NCI-H748 treated with DMSO at 0.1 percent for 48 hours (cell line): ENCODE measurements at places on chromosomes 3 and 15.

- DNase-seq = no peak
These were observed 32.3 kb upstream of the TMCO5A start for GRCh38 chr15:37902126-37902525.

GRCh38 chr3:170751083-170751898 is 118.7 kb downstream of the RPL22L1 start:
- no peak for DNase-seq

DNA sequence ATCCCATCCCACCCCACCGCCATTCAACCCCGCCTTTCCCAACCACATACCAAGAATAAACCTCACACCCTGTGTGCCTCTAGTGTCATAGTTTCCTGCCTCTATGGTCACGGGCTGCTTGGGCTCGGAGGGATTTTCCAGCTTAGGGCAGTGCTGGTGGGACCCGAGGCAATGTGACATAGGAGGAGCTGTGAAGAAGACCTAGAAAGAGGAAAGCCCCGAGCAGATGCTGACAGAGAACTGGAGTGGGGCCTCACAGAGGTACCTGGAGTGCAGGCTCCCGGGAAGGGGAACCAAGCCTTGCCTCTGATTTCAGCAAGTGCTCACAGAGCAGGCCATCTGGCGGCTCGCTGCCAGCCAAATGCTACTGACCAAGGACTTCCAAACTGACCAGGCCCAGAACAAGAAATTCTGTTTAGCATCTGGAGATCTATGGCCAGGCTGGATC is 27.5 kb downstream of the BHLHE40 start:
- no peak for DNase-seq

GRCh38 chr3:64291956-64292355 is 66.7 kb upstream of the PRICKLE2 start:
- DNase-seq = no peak

DNA sequence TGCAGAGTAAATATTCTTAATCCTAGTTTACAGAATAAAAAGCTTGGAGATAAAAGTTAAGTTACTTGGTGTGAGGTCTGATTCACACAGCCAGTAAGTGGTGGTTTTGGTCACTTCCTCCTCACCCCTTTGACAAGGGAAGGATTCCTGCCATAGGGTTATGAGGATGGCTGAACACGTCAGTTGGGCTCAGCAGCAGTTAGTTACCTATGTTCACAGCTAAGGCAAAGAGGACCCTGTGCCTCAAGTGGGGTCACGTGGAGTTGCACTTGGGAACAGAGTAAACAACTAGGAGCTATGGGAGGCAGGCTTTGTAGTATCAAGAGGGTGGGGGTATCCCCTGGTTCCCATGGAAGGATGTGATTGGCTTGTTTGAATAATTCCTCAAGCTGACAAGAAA is 232.2 kb downstream of the UBE2E2 start:
- no peak for DNase-seq

DNA sequence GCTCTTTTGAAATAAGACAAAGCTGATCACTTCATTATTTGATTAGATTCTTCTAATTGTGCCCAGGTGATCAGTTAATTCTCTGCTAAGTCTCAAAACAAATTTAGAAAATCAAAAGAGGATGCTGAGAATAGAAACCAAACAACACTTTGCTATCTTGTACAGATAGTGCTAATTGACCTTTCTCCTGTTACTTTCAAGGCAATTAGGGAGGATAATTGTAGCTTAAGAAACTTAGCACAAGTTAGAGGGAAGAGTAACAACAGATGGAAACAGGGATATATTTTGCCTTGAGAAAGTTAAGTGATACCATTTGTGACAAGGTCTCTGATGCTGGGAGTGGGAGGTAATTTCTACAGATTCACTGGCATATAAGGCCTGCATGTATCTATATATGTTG is 344.8 kb upstream of the GRM7 start:
- DNase-seq = no peak

DNA sequence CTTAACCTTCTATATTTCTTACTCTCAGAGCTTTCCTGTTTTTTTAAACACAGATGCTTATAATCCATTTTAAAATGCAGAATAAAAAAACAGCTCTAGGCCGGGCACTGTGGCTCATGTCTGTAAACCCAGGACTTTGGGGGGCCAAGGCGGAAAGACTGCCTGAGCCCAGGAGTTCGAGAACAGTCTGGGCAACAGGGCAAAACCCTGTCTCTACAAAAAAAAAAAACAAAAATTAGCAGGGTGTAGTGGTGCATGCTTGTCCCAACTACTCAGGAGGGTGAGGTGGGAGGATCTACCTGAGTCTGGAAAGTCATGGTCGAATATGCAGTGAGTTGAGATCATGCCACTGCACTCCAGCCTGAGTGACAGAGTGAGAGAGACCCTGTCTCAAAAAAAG is 15.5 kb downstream of the SMARCC1 start:
- DNase-seq = no peak

DNA sequence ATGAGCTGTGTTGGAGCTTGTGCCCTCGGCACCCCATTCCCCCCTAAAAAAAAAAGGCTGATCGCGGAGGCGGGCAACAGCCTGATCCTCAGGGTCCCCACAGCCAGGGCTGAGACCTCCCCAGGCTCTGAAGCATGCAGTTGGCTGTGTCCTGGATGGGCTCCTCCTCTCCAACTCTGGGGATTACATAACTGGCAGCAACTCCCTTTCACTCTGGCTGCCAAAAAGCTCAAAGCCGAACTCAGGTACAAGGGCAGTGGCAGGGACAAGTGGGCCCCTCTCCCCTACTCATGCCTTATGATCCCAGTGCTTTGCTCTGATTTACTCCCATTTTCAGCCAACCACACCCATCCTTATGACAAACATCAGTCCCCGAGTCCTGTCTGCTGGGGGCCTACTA is 18.3 kb downstream of the TPRA1 start:
- DNase-seq = no peak

GRCh38 chr3:6928064-6928463 is 67.1 kb downstream of the GRM7 start:
- no peak for DNase-seq

DNA sequence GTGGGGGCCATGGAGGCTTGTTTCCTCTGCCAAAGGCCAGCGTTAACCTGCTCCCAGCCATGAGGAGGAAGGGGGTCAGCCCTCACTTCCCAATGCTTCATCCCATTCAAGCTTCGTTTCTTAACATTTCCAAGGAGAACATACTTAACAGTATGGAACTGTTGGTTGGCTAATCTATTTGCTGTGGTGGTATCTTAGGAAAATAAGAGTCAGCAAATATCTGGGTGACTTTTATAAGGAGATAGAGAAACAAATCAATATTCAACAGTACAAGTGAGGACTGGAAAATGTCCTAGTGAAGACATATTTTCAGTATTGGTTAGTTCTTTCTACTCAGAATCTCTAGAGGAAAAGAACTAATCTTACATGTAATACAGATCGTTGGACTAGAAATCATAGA is 223.8 kb upstream of the ARRDC4 start:
- no peak for DNase-seq

DNA sequence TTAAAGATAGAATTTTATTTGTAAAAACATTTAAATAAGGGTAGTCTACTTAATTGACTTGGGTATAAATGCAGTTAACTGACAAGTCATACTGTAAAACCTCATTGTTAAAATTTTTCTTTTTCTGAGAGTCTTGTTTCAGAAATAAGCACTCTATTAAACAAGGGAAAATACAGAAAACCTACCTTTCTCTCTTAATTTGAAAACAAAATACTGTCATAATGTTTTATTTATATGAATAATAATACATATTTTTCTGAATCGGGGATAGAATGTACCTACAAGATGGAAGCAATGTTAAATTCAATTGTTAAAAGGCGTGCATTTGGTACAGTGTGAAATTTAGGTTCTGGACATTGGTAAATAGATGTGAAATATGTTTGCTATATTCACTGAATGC is 17.8 kb downstream of the ZIC1 start:
- no peak for DNase-seq

DNA sequence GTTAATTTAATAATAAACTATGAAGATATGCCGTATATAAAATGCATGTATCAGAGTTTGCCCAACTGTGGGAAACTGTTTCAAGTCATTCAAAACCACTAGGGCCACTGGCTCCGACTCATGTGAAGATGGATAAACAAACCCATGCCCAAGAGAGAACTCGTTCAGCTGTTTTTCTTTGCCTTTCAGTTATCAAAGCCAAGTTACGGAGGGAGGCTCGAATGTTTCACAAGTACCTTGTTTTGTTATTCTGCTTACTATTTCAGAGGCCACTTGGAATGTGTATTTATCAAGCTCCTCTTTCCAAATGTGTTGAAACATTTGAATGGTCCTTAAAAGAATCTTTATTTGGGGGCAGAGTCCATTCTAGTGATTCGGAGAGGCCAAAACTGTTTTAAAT is 82.1 kb downstream of the DUT start:
- no peak for DNase-seq

DNA sequence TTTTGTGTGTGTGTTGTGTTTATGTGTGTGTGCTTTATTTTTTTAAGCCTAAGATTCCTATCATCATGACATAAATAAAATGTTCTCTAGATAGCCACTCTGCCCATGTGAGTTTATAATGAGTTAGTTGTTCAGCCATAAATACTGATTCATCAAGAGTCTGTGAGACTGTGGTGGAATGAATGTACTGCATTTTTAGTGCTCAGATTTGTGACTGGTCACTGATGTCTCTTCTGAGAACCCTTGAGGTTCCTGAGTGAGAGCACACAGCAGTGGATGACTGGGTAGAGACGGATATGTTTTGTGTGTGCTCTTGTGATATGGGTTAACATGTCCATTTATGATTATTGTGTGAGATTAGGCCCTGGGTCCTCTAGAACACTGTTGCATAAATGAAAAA is 51.2 kb downstream of the SETD5 start:
- DNase-seq = no peak

GRCh38 chr3:144429719-144430121 is 458.1 kb downstream of the DIPK2A start:
- no peak for DNase-seq

DNA sequence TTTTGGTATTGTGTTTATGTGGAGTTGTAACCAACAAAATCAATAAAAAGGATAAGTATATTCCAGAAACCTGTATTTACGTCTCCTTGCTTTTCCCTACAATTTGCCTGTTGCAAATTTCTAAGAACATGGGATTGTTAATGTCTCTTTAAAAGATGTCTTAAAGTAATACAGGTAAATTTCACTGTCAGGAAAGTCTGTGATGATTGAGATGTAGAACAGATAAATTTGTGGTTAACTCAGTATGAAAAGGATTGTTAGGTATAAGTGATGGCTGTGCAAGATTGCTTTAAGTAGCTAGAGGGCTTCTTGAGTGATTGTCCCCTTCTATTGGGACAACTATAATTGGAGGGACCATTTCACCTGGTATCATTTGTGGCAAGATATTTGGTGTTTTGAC is 6.8 kb downstream of the PTPRG start:
- DNase-seq = no peak

DNA sequence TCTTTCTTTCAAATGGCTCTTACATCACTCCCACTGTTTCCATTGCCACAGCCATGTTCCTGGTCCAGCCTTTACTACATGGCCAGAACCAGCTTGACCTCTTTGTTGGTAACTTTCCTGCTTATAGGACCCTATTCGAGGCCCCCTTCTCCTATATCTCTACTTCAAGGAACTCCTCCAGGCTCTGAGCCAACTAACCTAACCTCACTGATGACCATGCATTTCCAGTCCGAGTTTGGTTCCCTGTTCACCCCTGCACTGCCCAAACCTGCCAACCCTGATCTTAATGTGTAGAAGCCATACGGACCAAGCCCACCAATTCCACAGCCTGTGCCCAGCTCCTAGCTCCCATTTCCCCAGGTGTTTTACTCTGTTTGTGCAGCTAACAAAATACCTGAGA is 38.4 kb upstream of the TIPARP start:
- DNase-seq = no peak

DNA sequence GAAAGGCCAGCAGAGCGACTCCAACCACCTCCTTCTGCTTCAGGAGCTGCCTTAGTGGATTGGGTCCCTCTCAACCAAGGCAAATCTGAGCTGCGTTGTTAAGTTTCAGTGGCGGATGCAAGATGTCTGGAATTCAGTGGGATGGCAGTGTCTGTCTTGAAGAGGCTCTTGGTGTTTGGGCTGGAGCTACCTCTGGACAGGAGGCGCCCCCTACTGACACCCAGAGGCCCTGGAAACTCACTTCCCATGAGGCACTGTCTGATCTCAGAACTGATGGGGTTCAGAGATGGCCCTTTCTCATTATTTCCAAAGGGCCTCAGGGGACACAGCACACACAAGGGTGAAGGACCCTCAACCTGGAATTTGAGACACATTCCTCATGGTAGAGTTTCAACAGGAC is 6.0 kb upstream of the SLC28A1 start:
- peak; percentile 1 for DNase-seq

DNA sequence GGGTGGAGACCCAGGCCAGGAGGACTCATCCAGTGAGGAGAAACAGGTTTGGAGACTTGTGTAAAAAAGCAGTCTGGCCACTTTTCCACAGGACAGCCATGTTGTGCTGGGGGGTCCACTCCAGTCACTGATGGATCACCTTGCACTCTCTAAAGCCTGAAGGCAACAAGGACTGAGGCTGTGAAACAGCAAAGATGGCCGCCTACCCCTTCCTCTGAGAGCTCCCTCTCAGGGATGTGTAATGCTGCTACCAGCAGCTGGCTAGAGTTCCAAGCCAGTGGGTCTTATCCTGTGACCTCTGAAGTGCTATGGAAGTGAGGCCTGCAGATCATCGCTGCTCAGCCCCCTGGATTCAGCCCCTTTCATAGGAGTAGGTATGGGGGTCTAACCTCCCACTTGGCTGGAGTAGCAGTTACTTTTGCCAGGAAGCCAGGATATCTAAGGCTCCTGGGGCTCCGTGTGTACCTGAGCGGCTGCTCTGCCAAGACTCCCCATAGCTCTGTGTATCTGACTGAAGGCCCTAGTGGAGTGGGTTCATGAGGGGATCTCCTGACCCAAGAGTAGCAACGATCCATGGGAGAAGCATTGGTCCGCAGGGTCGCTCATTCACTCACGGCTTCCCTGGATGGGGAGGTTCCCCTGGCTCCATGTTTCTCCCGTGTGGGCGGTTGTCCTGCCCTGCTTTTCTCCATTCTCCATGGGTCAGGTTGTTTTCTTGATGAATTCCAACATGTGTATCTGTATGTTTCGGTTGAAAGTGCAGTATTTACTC is 69.9 kb upstream of the TNFSF10 start:
- DNase-seq = no peak

DNA sequence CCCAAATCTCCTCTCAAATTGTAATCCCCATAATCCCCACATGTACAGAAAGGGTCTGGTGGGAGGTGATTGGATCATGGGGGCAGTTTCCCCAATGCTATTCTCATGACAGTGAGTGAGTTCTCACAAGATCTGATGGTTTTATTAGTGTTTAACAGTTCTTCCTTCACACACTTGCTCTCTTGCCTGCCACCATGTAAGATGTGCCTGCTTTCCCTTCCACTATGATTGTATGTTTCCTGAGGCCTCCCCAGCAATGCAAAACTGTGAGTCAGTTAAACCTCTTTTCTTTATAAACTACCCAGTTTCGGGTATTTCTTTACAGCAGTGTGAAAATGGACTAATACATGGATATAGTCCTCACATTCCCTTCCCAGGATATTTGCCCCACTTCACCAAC is 126.7 kb upstream of the SPATA12 start:
- no peak for DNase-seq

GRCh38 chr15:80570553-80570952 is 124.6 kb upstream of the ABHD17C start:
- no peak for DNase-seq
